MV-4-11 (cell line): ENCODE measurements at places on chromosomes 4 and X.

- DNase-seq, result no peak
Measured at GRCh38 chr4:80931631-80932081, 98.9 kb upstream of the BMP3 start.

DNA sequence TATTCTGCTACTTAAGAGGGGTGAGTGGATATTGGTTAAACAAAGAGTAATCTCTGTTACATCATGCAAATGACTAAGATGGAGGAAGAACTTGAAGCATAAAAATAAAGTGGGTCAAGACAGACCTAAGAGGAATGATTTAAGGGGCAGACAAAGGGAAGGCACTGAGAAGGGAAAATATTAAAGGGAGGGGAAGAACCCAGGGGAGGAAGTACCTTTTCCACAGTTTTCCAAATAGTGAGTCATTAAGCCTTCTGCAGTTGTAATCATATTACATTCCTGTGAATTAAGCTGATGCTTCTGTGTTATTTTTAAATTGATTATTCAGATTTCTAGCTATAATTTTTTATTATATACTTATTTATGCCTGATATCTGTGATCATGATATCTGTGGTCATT lies 253.3 kb downstream of the CENPC start:
- DNase-seq, result no peak

GRCh38 chrX:129637217-129638109 lies 17.3 kb downstream of the APLN start:
- DNase-seq, result peak; percentile 37

- no peak for DNase-seq
Measured at GRCh38 chrX:130772105-130772775, 130.8 kb downstream of the ENOX2 start.

- DNase-seq, result peak; percentile 16
Measured at GRCh38 chr4:148004228-148004857, 272.5 kb downstream of the ARHGAP10 start.
